ENCODE measurements at places on chromosomes 12 and 14. TPM values are rescaled to one million over a fixed set of nuclear protein-coding genes. Genes with fewer than 3 reads are reported as not detected.

The LUM gene
- 11.8 TPM for total RNA-seq

The CMA1 gene
- not detected for total RNA-seq

The CLEC4C gene
- not detected for total RNA-seq

The LYZ gene
- total RNA-seq = 7.4 TPM

The CDCA3 gene
- 6.2 TPM for total RNA-seq

The IFI27 gene
- total RNA-seq = 24.2 TPM

The BICDL1 gene
- 41.1 TPM for total RNA-seq

The LAG3 gene
- not detected for total RNA-seq

The ARHGAP9 gene
- total RNA-seq = 2.1 TPM

The TPPP2 gene
- not detected for total RNA-seq

The CEBPE gene
- not detected for total RNA-seq

The KRT74 gene
- not detected for total RNA-seq

The DNAI7 gene
- 12.0 TPM for total RNA-seq

The CFAP251 gene
- total RNA-seq = 12.9 TPM

The KRT8 gene
- total RNA-seq = 0.92 TPM

The ASCL1 gene
- 14.5 TPM for total RNA-seq

The TAS2R14 gene
- 9.5 TPM for total RNA-seq

The DBX2 gene
- total RNA-seq = 6.9 TPM

The DIO3 gene
- total RNA-seq = 2.1 TPM

The GZMH gene
- total RNA-seq = not detected

The ARMH4 gene
- total RNA-seq = 56.1 TPM

The GOLT1B gene
- 55.8 TPM for total RNA-seq

The SLC17A8 gene
- total RNA-seq = 10.1 TPM

Measured in diencephalon (tissue), 1 donor.